Cerebellum (tissue), 4 donors: ENCODE measurements at places on chromosomes 2 and 18. TPM values are rescaled to one million over a fixed set of nuclear protein-coding genes. Genes with fewer than 3 reads are reported as not detected.

The DAPL1 gene
- total RNA-seq: 1.6 TPM

The HNMT gene
- 23.3 TPM for total RNA-seq

The GKN1 gene
- not detected for total RNA-seq

The RPRM gene
- total RNA-seq: 7.0 TPM

The SERPINB13 gene
- total RNA-seq: not detected

The RAB1A gene
- total RNA-seq: 75.6 TPM

DNA sequence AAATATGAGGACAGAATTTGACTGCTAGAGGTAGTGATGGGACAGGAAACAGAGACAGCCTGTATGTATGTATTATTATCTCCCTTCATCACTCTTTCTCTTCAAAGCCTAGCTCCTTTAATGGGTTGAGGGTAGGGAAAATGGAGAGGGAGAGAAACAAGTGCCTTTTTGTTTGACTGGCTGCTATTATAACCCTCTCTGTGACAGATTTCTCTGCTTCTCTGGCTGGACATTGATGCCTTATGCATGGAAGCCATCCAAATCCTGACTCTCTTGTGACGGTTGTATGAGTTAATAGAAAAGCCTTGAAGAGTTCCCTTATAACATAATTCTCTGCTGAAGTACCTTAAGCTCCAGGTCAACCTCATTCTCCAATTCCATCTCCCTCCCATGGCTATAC lies 118.5 kb upstream of the COL5A2 start:
- no peak for DNase-seq

The EML6 gene
- 23.0 TPM for total RNA-seq

The IL37 gene
- not detected for total RNA-seq
